ENCODE measurements at places on chromosomes 4 and X.

DNA sequence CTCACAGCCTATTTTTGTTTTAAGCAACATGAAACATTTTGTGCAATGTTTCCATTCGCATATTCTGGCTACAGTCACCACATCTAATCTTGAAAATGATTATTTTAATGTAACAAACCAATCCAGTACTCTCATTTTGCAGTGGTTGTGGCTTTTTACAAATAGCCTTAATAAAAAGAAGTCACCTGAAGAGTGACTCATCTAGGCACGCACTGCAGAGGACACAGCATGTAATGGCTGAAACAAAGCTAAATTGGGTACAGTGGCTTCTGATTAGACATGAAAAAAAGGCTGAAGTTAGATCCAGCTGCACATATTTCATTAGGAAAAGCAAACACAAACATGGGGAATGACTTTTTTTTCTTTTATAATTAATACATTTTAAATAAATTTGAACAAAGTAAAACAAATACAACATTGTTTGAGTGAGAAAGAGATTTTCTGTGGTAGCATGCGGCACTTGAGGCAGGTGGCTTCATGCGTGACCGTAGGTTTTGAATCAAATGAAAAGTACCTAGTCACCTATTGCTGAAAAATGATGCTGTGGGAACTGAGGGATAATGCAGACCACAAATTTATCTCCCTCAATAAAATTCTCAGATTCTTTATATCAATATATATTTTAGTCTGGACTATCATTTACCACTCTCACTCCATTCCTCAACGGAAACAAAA, 240.8 kb upstream of the DDX53 start:
- DNase-seq: no peak

DNA sequence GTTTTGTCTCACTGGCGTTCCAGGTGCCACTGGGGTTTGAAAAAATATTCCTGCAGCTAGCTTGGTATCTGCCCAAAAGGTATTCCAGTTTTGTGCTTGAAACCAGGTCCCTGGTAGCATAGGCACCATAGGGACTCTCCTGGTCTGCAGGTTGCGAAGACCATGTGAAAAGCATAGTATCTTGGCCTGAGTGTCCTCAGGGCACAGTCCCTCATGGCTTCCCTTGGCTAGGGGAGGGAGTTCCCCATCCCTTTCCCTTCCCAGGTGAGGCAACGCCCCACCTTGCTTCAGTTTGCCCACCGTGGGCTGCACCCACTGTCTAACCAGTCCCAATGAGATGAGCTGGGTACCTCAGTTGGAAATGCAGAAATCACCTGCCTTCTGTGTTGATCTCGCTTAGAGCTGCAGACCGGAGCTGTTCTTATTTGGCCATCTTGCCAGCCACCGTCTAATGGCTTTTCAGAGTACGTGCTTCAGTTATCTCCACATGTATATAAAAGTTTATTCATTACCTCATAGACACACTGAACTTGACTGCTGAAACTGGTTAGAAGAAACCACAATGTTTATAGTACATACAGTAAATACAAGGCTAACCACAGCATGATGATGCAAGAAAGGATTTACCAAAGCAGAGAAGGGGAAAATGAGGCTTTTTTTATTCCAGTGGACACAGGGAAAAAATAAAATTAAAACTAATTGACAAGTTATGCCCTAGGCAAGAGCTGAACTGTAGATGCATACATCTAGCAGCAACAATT, 10.6 kb downstream of the PBDC1 start:
- no peak for DNase-seq

DNA sequence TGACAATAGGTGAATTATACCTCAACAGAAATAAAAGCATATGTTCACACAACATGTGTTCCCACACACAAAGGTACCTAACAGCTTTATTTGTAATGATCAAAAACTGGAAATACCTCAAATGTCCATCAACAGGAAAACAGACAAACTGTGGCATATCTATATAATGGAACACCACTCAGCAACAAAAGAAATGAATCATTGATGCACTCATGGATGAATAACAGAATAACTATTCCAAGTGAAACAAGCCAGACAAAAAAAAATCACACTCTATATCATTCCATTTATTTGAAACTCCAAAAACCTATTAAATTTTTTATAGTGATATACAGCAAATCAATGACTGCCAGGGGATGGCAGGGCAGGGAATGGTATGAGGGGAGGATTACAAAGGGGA, 148.1 kb downstream of the PLS3 start:
- DNase-seq: no peak

DNA sequence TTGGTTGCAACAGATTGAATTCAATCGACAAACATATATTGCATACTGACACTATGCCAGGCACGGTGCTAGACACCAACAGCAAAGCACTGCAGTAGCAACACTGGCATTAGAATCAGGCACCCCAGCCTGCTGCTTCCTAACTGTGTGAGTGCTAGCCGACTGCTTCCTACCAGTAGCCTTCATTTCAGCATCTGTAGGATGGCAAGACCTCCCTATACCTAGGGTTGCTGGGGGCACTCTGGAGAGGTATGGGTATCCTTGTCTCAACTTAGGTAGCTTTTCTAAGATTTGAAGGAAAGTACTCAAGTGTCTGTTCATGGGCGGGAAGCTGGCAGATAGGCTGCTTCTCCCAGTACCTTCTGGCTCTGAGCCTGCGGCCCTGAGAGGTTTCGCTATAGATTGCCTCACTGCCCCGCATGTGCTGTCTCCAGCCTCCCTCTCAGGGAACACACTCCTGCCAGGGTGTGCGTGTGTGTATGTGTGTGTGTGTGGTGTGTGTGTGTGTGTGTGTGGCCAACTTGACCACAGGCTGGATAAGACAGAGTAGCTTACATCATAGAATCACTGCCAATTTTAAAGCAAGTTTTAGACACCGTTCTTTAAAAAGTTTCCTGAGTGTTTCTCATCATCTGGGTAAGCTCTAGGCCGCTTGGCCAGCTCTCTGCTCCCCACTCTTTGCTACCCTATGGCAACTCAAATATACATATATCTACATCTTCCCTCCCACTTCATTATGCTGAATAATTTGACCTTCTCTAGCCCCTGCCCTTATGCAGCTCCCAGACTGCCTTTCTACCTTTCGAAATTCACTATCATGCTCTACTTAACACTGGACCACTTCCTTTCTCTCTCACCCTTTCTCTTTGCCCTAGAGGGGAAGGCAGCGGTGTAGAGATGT, 97.0 kb upstream of the PJA1 start:
- no peak for DNase-seq

- no peak for DNase-seq
These were observed 28.6 kb downstream of the TBC1D14 start for GRCh38 chr4:6938237-6938636.

DNA sequence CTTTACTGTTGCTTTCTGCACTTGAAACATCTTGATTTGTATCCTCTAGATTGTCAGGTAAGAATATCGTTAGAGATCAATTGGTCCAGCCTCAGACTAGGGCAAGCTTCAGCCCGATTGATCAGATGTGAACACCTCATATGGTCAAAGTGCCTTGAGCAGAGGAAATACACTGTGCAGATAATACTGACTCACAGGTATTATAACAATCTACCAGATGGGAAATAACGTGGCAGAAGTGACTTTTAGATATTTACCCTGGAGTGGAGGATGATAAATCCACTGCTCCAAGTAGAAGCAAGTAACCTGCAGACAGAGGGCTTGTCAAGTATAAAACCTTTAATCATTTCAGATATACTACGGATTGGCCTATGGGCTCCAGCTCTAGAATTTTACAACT, 17.9 kb downstream of the VEGFC start:
- no peak for DNase-seq

DNA sequence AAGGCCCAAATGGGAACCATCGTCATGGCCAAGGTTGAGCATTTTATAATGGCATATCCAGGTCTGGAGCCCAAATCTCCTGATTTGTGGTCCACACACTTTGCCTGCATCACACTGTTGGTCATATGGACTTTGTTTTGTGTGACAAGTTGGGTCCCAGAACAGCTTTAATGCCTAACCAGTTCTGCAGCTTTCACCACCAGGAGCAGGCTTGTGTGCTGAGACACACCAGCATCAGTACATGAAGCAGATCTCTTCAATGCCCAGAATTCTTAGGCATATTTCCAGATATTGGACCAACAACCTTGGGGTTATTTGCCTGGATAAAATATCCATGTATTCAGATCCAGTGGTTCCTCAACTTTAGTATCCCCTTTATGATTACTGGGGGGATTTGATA, 371.3 kb downstream of the FBXW7 start:
- DNase-seq: no peak

GRCh38 chr4:10095296-10095991, 21.2 kb downstream of the WDR1 start:
- DNase-seq: no peak

GRCh38 chr4:139242511-139243051, 37.4 kb downstream of the MGARP start:
- no peak for DNase-seq

DNA sequence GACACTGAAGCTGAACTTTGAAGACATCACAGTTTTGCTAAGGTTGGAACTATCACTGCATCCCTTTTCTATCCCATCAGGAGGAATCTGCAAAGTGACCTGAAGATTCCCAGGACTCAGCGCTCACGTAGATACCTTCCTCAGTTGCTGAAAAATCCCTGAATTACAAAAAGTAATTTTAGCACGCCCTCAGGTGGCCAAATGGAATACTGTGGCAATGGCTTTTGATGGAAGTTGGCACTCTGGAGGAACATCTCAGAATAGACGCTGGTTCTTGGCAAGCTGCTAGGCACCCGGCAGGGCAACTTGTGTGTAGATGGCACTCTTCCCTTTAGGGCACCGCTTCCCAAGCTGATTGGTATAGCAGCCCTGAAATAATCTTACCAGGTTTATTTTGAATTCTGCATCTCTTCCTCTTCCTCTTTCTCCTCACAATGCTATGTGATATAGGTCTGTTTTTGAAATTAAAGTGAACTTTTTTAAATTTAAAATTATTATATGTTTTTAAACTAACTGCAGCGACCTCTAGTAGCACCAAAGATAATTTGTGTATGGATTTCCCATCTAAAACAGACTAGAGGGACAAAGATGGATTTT, 16.3 kb upstream of the ESX1 start:
- no peak for DNase-seq

DNA sequence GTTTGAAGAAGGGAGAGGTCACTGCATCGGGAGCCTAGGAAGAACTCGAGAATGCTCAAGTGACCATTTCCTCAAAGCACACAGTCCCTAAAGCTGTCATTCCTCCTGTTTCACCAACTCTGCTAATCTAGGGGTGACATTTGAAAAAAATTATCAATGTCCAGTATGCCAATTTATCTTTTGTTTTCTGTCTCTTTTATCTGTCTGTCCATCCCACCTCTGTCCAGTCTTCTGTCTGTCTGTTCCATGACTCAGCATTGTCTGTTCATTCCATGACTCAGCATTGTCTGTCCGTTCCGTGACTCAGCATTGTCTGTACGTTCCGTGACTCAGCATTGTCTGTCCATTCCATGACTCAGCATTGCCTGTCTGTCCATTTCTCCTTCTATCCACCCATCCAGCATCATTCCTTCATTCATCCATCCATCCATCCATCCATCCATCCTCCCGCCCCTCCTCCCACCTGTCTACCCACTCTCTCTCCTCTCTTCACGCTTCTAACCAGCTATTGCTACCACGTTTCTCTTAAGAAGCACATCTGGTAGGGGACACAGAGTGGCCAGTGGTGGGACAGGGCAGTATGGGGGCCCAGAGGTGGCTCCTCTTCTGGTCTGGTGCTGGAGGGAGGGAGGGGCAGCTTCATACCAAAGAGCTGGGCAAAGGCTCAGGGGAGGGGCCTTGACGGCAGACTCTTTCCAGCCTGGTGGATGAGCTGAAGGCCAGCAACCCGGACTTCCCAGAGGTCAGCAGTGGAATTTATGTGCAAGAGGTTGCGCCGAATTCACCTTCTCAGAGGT, 34.1 kb downstream of the HTRA3 start:
- DNase-seq: no peak

GRCh38 chr4:14864365-14865030, 137.8 kb upstream of the CPEB2 start:
- DNase-seq: no peak

DNA sequence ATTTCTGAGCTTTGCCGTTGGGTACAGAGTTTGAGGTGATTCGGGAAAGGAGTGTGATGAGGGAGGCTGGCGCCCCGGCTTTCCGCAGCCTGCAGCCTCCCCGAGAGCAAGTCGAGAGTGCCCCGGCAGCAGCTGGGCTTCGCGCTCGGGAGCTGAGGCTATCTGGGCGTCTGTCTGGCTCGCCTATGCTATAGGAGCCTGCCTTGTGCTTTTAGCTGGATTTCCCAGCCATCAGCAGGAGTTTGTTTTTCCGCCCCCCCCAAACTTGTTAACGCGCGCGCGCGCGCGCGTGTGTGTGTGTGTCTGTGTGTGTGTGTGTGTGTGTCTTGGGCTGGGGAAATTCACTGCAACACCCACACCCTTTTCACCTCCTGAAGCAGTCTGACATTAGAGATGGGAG, 765 bp upstream of the DGKK start:
- no peak for DNase-seq

DNA sequence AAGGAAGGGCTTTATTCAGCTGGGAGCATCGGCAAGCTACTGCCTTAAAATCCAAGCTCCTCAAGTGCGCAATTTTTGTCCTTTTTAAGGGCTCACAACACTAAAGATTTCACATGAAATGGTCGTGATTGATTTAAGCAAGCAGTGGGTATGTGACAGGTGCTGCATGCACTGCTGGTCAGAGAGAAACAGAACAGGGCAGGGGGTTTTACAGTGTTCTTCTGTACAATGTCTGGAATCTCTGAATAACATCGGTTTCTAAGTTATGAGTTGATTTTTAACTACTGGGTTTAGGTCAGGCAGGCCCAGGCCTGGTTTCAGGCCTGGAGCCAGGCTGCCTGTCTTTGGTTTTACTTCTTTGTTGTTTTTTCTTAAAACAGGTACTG, 6.0 kb downstream of the UGT2B17 start:
- DNase-seq: no peak
